ENCODE measurements at places on chromosomes 11 and 22.
A peak's percentile ranks its signal among the peaks of the same experiment; 100 is the strongest.

GRCh38 chr11:19652623-19653375 lies 59.8 kb upstream of the NAV2 start:
- DNase-seq = no peak

- DNase-seq = peak; percentile 80
Observed at GRCh38 chr11:1260023-1260501, 37.2 kb downstream of the MUC5B start.

GRCh38 chr11:21072558-21072957 lies 403.2 kb downstream of the NELL1 start:
- DNase-seq = no peak

DNA sequence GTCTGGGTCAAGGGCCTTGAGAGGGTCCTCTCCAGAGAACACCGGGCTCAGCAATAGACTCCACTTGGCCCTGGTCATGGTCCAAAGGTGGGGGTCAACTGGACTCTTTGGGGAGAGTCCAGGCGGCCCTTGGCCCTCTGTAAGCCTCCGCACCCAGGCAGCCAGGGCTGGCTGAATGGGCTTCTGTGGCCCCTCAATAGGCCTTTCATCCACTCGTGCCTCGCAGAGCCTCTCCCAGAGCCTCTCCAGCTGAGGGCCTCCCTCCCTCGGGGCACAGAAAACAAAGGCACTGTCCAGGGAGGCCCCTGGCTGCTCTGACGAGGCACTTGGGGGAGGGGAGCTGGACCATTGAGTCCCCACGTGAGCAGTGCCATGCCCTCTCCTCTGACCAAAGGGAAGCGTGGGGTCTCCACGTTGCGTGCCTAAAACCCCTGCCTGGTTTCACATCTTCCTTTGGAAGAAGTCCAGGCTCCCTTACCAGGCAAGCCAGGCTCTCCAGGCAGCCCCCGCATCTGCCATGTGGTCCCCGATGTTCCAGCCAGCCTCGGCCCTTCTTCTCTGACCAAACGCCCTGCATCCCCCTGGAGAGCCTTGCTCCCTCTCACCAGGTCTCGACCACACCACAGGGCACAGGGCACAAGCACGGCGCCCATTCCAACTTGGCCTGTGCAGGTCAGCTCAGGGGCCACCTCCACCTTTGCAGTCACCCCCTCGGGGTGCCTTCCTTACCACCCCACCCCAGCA lies 15.5 kb downstream of the KIAA0930 start:
- no peak for DNase-seq

DNA sequence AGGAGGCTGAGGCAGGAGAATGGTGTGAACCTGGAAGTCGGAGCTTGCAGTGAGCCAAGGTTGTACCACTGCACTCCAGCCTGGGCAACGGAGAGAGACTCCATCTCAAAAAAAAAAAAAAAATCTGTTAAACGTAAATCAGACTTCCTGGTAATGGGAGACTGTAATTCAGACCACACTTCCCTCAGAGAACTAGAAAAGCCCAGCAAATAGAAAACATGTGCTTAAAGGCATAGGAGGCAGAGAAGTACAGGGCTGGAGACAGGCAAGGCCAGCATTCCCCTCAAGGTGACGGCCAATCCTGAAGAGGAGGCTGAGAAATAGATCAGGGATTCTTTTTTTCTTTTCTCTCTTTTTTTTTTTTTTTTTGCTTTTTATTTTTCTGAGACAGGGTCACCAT lies 8.2 kb downstream of the GGT5 start:
- DNase-seq = no peak

DNA sequence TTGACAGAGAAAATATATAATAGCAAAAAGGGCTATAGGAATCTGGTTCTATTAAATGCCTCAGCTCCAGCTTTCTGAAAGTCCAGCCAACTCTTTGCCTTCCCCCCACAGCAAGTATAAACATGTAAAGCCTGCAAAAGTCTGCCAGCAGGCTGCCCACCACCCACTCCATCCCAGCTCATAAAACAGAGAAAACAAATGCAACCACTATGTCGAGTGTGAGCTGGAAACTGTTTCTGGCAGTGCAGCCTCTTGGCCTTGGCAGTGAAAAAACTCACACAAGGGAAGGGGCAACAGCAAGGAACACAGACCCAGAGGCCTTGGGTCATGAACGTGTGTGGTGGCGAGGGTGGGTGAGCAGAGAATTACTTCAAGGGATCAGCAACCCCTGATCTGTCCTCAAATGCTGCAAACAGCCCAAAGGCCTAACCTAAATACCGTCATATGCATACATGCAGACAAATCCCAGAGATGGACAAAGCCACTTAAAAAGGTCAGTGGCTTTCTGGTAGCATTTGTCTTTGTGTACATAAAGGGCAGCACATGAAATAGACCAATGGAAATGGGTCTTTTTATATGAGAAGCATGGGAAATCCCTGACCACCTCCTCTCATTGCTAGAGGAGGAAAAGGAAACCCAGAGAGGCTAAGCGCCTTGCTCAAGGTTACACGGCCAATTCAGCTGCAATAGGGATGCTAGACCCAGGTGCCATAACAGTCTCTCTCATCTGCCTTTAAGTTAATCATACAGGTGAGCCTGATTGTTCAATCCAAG lies 74.8 kb downstream of the NAT10 start:
- DNase-seq = no peak

DNA sequence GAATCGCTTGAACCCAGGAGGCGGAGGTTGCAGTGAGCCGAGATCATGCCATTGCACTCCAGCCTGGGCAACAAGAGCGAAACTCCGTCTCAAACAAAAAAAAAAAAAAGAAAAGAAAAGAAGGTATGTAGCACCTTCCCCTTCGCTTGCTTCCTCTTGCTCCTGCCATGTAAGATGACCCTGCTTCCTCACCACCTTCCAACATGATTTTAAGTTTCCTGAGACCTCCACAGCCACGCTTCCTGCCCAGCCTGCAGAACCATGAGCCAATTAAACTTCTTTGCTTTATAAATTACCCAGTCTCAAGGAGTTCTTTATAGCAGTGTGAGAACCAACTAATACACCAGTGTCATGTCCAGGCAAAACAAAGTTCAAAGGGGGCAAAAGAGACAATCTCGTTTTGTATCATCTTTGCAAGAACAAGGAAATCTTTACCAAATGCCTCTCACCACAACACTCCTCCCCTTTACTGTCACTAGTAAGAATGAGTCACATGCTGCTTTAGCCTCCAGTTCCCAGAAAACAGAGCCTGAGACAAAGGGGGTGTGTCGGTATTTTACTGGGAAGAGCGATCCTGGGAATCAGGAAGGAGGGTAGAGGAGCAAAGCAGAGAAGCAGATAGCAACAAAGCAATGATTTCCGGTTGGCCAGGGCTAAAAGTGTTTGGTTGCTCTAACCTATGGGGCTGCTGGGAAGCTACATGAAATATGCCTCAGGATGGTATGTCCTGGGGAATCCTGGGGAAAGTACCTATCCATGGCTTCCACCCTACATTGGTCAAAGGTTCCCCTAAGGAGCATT lies 10.5 kb upstream of the MCHR1 start:
- DNase-seq = peak; percentile 36

GRCh38 chr22:50691521-50691920 lies 18.9 kb downstream of the SHANK3 start:
- peak; percentile 54 for DNase-seq

- no peak for DNase-seq
Observed at GRCh38 chr11:119594639-119595249, 134.3 kb downstream of the NECTIN1 start.

- no peak for DNase-seq
Observed at GRCh38 chr11:2267851-2268728, 2.3 kb downstream of the ASCL2 start.

DNA sequence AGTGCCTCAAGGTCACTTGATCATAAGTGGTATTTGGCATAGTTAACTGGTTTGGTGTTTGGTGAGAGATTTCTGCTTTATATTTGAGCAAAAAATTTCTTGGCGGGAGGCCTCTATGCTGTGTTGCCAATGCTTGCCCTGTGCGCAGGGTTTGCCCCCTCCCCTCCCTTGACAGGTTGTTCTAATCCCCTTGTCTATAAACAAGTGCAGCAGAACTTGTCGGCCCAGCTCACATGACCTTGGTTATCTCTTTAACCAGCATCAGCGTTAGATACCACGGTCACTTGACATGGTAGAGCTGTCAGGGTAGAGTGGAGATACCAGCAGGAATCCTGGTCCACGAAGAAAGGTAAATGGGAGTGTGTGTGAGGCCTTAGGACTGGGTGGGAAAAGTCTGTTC lies 35.6 kb downstream of the MARK2 start:
- DNase-seq = no peak

GRCh38 chr11:11476971-11477645 lies 124.1 kb upstream of the CSNK2A3 start:
- no peak for DNase-seq

DNA sequence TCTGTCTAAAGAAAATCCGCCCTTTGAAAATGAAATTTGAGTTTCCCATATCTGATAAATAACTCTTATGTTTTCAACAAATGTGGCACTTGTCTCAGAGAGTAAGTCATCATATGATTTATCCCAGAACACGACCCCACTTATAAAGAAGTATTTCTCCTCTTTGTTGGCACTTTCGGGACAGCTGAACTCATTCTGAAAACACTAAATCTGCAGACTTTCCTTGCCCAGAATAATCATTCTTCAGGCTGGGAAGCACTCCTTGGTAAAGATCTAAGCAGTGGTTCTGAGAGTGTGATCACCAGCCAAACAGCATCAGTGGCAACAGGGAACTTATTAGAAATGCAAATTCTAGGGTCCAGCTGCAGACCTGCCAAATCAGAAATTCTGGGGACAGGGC lies 532.2 kb upstream of the API5 start:
- no peak for DNase-seq

- no peak for DNase-seq
Observed at GRCh38 chr11:78290293-78291176, 101.8 kb downstream of the USP35 start.

DNA sequence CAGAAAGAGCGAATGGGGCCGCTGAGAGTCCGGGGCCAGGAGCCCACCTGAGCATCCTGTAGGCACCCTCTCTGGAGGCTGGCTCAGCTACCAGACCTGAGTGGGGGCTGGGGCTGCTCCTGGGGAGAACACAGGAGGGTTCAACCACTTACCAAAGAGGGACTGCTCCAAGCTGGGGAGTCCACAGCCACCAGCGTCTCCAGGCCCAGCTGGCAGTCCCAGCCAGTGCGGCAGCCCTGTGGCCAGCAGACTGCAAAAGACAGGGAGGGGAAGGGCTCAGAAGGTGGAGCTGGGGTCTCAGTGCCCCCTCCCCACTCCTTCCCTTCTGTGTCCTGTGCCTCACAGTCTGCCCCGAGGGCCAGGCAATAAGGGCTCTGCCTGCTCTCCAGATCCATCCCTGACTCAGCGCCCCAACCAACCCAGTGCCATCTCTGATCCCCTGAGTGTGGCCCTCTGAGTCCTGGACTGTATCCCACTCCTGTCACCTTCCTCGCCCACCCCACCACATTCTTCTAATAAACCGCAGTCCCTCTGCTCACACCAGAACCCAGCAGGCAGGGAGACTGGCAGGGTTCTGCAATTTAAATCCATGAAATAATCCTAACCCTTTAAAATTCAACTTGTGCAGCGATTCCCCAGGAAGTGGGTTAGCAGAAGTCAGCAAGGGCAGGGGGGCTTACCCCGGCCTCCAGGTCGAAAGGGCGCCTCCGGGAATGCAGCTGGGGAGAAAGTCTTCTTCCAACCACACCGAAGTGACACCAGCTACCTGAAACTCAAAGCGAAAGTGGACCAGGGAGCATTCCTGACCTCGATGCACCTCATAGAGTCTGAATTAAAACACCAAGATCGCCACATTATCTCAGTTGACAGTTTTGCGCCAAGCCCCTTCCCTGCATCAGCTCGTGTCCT lies 13.3 kb downstream of the CHST1 start:
- DNase-seq = no peak

GRCh38 chr22:27378995-27379394 lies 422.6 kb downstream of the MN1 start:
- DNase-seq = no peak

DNA sequence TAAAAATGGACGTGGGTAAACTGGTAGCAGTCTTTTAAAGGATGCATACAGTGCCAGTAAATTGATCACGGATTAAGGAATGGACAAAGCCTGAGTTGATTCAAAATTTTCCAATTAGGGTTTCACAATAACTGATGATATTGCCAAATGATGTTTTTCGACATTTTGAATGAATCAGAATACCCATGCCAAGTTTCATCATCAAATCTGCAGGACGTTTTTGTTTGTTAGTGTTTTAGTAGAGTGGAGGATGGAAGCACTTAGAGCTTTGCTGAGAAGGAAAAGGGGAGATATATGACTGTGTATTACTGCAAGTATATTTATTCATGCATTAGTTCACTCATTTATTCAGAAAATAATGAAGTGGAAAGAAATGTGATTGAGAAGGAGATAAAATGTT lies 78.3 kb downstream of the SLC17A6 start:
- DNase-seq = no peak

DNA sequence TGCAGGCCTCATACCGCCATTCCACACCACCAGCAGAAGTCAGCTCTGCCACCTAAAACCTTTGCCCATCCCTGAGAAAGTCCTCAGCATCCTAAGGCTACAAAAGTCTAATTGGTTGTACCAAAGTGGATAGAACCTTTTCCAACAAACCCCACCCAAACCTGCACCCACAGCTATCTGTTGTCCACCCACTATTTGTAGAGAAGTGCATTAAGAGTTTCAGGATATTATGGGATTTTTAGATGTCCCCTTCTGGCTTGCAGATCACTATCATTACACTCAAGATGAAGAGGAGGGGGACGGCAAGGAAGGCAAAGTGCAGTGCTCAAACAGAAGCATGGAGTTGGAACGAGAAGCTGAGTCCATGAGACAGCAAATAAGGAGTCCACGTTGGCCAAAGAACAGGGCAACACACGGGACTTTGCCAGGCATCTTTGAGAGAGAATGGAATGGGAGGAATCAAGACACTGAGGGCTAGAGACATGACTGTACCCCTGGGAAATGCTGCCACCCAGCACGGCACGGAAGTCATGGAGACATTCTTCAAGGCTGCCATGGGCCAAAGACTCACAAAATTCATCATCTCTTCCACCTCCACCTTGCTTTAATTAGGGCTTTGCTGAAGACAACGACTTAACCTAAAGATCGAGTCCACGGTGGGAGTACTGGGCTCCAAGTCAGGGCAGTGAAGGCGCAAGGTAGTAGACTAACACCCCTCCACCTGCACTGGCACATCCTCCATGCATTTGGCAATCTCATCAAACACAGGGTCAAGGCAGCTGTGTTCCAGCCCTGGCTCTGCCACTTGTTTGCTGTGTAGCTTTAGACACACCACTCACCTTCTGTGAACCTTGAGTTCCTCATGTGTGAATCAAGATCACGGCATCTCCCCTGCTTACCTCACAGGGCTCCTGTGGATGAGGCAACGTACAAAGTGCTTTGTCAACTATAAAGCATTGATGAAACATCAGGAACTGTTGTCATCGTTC lies 112.9 kb upstream of the TMEM45B start:
- DNase-seq = no peak

Measured in stimulated activated CD8-positive, alpha-beta memory T cell treated with anti-CD3 and anti-CD28 coated beads, Interleukin-4, amount 100 ng/mL, for 48 hours (primary cell).